ENCODE measurements at places on chromosomes 11 and 22. TPM values are rescaled to one million over a fixed set of nuclear protein-coding genes. Genes with fewer than 3 reads are reported as not detected.

- no peak for DNase-seq
Observed at GRCh38 chr11:130790689-130791088, 125.6 kb downstream of the SNX19 start.

DNA sequence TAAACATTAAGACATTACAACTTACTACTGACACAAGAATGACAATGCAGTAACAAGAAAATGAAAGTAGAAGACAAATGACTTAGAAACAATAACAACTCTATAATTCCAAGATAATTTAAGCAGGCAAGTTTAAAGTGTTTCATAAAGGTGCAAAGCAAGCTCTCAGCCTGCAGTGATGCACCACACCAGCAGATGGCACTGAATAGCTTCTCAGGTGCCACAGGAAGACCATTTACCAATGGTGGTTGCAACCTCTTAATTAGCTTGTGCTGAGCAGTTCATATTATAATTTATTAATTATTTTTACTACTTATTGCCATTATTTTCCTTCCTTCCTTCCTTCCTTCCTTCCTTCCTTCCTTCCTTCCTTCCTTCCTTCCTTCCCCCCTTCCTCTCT lies 60.6 kb downstream of the NXPE2 start:
- no peak for DNase-seq

DNA sequence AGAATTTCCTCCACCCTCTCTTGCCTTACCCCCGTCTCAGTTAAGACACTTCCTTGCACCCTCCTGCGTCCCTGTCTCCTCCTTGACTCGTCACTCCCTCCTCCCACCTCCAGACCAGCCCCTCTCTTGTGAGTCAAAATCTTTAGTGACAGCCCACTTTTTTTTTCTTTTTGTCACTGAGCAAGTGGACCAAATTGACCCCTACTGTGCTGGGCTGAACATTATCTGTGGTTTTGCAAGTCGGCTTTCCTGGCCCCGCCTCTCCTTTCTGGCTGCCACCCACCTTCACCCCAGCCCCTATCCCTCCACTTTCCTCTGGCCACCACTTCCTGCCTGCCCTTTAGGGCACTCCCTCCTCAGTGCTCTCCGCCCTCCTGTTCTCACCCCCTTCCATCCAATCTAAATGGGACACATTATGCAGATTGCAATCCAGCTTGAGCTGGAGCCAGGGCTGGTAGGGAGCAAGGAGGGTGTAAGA lies at the start of gene APLNR:
Gene APLNR (minus strand): TSS at position 47 of the 478 bp plus-strand sequence. CDS start 246 bp downstream, outside the sequence.
- no peak for DNase-seq

- DNase-seq = no peak
Observed at GRCh38 chr22:29780748-29781676, 13.8 kb downstream of the UQCR10 start.

DNA sequence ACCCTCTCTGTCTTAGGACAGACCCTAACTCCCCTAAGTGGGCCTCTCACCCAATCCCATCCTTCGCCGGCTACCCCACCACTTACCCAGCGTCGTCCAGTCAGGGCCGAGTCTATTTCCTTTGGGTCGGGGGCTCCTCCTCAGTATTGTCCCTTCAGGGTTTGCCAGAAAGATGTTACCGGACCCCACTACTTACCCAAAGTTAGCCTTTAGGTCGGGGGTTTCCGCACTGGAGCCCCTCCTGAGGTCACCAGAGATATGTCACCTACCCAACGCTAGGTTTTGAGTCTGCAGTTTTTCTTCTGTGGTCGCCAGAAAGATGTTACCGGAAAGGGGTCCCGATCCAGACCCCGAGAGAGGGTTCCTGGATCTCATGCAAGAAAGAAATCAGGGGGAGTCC lies 17.9 kb upstream of the B4GALNT4 start:
- no peak for DNase-seq

GRCh38 chr11:12275818-12276217 lies 101.6 kb upstream of the PARVA start:
- no peak for DNase-seq

- DNase-seq = no peak
Observed at GRCh38 chr11:113178381-113179070, 135.9 kb upstream of the TTC12 start.

GRCh38 chr11:22624742-22625447 lies 728 bp downstream of the FANCF start:
- DNase-seq = no peak

DNA sequence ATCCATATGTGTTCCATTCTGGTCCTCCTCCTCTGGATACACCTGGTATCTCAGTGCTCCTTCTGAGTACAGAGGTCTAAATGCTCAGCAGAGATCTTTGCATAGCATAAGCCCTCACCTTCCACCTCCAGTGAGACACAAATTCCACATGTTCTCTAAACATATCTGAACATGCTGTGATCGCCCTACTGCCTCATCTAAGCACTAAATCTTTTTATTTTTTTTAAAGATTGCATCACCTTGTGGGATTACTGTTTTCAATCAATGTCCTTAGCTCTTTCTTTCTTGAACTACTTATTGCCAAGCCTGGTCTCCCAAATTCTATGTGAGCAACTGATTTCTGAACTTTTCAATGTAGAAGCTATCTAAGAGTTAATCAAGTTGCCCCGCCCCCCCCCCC lies 113.4 kb downstream of the TRPC6 start:
- no peak for DNase-seq

DNA sequence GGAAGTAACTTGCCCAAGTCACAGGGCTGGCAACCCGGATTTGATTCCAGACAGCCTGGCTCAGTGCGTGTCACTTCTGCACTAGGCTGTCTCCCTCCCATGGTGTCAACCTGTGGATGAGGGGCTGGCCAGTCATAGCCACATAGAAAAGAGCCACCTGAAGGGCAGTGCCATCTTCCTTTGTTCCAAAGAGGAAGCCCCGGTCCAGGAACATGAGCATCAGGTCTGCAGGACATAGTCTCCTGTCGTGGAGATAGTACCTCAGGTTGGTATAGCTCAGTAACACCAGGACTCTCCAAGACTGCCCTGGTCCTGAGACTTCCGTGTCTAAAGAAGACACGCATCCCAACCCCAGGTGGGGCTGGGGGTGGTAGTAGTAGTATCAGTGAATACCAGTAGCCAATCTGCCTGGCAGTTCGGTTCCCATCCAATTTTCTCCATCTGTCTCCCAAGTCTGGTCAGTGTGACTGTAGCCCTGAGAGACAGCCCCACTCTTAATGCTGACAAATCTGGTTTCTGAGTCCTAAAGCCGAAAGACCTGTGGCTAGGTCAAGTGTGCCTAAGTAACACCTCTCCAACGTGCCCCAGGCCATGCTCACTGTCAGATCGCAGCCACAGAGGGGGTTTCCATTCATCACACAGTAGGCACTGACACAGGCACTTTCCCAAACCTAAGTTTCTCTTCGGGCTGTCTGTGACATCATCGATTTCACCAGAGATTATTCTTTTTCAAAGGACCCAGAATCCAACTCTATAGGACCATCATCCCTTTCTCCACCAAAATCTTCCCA lies 33.1 kb downstream of the C11orf58 start:
- no peak for DNase-seq

- DNase-seq = no peak
Observed at GRCh38 chr22:19892257-19892879, 37.7 kb upstream of the GNB1L start.

GRCh38 chr11:109043315-109043714 lies 378.4 kb downstream of the DDX10 start:
- DNase-seq = no peak

DNA sequence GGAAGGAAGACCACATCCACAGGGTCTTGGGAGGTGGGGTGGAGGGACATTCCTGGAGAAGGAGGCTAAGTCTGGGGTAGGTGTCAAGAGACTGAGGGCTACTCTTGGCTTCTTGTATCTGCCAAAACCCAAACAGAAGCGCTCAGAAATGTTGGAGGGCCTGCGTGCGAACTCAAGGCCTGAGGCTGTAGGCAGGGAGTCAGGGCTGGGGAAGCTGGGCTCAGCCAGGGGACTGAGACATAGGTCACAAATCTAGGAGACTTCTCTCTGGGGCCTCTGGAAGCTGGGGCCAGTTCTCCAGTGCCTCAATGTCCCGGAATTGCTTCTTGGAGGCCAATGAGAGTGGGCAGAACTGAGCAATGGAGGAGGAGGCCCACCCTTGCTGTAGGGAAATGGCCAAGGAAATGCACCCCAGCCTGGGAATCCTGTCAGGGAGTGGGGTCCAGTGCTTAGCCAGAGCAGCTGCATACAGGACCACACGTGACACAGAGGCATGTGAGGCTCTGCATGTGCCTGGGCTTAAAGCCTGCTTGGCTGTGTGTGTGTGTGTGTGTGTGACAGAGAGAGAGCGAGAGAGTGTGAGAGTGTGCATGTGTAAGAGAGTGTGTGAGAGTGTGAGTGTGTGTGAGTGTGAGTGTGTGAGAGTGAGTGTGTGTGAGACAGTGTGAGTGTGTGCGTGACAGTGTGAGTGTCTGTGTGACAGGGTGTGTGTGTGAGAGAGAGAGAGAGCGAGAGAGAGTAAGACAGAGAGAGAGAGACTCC lies 141.3 kb downstream of the ST3GAL4 start:
- no peak for DNase-seq

DNA sequence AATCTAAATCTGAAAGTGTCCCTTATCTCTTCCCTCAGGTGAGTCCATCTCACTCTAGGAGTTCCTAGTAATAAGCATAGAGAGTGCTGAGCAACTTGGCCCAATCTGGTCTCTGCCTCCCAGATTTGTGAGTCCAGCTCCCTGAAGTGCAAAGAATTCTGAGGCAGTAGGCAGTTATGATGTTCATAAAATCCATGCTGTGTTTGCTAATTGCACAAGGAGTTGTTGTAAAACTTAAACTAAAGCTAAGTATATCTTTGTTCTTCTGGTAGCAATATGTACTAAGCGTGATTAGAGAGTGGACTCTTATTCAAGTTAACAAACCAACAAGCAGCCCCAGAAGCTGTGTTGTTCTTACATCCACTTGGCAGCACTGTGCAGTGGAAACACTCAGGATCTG lies 7.6 kb upstream of the PTH start:
- no peak for DNase-seq

DNA sequence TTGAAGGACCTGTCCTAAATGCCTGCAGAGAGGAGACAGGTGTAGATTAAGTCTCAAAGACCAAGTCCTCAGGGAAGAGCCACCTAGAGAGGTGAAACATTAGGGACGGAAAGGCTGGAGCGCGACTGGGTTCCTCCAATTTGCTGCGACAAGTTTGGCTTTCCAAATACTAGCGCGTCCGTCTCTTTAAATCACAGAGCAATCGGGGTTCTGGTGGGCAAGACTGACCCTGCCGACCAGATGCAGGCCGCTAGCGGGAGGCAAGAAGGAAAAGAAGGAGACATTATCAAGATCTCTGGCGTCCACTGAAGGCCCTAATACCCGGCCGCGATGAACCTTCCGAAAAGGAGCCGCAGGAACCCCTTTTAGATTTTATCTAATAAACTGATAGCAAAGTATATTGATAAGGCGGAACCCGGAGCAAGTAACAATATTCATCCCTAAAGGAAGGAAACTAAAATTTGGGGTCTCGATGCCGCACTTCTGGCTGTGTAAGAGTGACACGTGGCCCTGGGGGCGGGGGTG lies 128.2 kb upstream of the C11orf58 start:
- no peak for DNase-seq

- DNase-seq = no peak
Observed at GRCh38 chr22:37100589-37101127, 8.9 kb downstream of the TMPRSS6 start.

DNA sequence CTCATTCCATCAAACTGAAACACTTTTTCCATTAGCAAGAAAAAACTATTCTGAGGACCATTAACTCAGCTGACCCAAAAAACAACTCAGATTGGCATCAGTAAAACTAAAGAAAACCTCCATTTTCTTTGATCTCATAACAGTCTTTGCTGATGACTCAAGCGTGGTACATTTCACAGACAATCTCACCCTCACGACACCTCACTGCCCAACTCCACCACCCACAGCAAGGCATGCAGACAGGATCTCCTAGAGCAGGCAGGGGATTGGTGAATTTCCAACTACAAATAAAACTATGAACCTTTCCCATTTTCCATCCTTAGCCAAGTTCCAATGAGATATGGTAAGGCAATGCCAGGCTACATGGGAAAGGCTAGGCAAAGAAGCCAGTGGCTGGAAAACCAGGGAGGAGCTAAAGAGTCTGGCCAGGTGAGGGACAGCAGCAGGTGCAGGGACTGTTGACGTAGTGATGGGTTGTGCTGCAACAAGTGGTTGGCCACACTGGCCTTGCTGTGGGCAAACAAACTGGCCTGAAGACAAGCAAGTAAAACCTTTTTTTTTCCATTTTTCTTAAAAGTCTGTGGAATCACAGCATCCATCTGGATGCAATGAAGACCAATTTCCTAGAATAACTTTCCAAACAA lies 97.2 kb downstream of the SERGEF start:
- DNase-seq = no peak

- DNase-seq = no peak
Observed at GRCh38 chr11:69799582-69799981, 19.6 kb downstream of the FGF3 start.

GRCh38 chr11:121048464-121049233 lies 24.7 kb downstream of the TBCEL start:
- DNase-seq = no peak

DNA sequence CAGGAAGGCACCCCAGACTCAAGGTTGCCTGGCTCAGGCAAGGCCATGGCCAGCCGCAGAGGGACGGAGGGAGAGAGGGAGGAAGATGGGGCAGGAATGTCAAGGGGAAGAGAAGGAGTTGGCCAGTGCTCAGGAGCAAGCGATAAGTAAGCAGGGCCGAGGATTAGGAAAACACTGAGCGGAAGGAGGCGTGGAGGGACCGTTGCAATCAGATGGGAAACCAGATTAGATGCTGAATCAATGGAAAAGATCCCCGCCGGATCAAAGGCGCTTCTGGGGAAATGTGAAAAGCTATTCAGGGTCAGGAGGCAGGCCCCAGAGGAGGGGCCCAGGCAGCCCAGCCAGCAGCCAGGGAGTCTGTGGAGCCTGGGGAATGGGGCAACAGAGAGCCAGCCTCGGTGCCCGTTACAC lies 26.6 kb upstream of the MYEOV start:
- no peak for DNase-seq

DNA sequence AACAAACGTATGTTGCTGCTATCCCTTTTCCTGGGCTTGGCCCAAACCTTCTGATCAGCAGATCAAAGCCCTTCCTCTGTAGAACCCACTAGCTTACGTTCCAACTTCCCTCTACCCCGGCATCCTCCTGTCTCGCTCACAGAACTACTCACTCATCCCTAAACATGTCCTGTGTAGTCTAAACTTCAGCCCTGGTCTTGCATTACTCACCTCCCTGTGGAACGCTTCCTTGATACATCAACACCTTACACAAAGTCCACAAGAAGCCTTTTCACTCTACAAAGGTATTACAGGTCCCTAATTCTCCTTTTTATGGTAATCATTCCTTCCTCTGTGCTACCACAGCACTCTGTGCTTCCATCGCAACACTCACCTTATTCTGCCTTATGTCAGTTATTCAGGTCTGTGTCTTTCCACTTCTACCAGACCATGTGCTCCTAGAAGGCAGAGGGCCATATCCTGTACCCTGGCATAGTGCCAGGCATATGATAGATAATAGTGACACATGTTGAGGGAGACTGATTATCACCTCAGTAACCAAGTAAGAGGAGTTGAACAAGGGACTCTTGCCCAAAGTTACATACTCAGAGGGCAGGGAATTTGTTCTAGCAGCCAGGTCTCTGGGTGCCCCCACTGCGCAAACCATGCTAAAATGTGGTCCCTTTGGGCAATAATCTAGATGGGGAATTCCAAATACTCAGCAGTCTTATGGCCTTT lies 41.6 kb downstream of the USP35 start:
- no peak for DNase-seq

TBX10 gene
- not detected for polyA plus RNA-seq

LGR4 gene
- 27.5 TPM for polyA plus RNA-seq

TIMP3 gene
- polyA plus RNA-seq = 89.6 TPM

TNNI2 gene
- 3,886 TPM for polyA plus RNA-seq

PARVG gene
- polyA plus RNA-seq = 3.4 TPM

RBFOX2 gene
- polyA plus RNA-seq = 191 TPM

TMEM132A gene
- polyA plus RNA-seq = 36.0 TPM

MIOX gene
- polyA plus RNA-seq = 0.15 TPM

TCIRG1 gene
- polyA plus RNA-seq = 24.7 TPM
